ENCODE measurements at places on chromosomes 2 and 18.

- DNase-seq, result no peak
Measured at GRCh38 chr18:25713103-25713502, 361.1 kb upstream of the ZNF521 start.

- DNase-seq, result no peak
Measured at GRCh38 chr18:55283309-55283708, 304.7 kb downstream of the TCF4 start.

DNA sequence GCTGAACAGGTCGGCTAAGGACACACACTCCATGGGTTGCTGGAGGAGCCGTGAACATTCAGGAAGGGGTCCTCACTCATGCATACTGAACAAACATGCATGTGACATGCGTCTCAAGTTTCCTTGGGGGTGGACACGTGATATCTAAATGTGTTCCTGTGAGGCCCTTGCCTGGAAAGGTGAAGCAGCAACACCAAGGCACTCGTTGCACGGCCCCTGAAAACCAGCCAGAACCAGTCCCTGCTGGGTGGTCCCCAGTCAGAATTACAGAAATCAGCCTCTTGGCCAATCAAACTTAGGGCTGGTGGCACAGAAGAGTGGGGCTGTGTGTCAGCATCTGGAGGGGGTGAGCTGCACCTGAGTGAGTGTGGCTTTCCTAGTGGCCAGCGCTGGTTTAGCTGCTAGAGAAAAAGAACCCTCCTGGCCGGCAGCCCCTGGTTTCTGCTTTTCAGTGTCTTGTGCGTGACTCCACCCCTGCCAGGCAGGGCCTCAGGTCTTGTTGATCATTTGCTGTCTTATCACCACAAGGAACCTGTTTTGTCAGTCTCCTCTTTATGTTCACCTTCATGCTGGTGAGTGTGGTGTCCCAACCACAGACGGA, 3.2 kb upstream of the AQP12B start:
- no peak for DNase-seq

DNA sequence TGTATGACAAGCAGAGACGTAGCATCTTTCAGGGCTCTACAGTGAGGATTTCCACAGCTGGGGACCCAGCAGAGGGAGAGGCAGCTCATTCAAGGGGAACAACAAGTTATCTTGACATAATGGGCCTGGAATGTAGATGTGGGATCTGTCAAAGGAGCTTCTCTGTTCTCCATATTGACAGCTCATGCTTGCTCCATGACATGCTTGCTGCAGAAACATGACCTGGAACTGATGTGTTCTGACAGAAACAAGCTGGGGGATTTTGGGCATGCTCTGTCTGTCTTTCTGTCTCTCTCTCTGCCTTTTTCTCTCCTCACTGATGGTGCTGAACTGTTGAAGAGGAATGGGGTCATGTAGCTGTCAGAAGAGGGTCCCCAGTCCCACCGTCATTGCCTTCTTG, 79.6 kb downstream of the MMADHC start:
- DNase-seq, result no peak

DNA sequence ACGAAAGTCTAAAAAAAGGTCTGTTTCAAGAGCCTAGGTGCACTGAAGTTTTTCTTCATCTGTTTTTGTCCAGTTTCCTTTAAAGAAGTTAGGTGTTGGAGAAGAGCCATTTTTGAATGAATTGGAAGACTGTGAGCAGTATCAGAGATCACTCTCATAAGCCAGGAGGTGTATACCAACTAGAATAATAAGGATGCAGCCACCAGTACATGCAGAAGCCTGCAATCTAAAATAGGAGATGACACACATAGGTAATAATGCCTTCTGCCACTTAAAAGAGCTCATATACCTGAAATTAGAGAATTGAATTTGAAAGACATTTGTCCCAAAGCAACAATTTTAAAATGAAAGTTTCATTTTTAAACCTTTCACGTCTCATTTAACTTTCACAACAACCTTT, 81.7 kb downstream of the RBMS1 start:
- DNase-seq, result no peak

All from activated naive CD4-positive, alpha-beta T cell treated with Interleukin-2 at 50 U/mL for 16 hours (primary cell).